Neural progenitor cell (in vitro differentiated cells): ENCODE measurements at places on chromosomes 6 and 20. TPM values are rescaled to one million over a fixed set of nuclear protein-coding genes. Genes with fewer than 3 reads are reported as not detected.

PSORS1C2 gene
- total RNA-seq = not detected in 2 replicates

SLC17A3 gene
- not detected in 2 replicates for total RNA-seq

PSORS1C1 gene
- not detected in 2 replicates for total RNA-seq

PDYN gene
- total RNA-seq = 0.12 and 0.30 TPM in 2 replicates

RAET1E gene
- total RNA-seq = not detected in 2 replicates

DNA sequence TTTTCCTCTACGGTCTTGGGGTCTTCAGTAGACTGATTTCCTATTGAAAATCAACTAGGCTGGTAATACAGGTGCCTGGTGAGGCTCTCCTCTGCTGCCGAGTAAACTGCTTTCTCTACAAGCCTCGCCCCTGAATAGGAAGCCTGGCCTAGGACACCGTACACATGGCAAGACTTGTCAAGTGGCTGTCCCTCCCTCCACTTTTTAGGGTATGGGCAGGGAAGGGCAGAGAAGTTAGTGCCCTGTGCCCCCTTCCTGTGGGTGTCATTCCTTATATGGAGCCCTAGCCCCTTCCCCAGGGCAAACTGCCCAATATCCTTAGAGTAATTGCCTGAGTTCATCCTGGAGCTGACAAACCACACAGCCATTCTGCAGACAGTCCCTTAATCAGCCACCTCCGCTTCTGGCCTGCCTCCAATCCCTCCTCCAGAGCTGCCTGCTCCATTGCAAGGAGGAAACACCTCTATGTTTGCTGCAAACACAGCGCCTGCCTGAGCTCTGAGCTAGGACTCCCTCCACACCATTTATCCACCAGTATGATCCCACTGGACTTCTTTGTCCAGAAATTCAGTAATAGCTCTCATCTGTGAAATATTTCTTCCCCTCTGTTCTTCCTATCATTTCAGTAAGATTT, 93.1 kb downstream of the CHD6 start:
- peak; percentile 29 for DNase-seq

GRCh38 chr6:149834513-149835481, 29.4 kb downstream of the LRP11 start:
- peak; percentile 55 for DNase-seq

DNA sequence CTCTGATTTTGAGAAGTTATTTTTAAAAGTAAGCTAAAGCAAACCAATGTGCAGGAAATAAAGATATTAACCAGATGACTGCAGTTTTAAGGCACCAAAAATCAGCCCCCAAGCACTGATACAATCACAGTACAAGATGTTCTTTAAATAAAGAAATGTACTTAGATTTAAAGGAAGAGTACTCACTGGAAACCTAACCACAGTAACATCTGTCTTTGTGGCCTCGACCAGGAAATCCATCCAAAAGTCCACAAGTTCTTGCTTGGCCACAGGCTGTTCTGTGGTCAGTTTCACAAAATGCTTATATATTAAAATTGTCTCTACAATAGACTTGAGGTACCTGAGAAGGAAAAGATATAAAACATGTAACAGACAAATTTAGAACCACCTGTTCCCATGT, 105.9 kb upstream of the MAP7 start:
- DNase-seq = no peak

GRCh38 chr20:44643596-44644229, 7.8 kb downstream of the ADA start:
- DNase-seq = peak; percentile 46

DNA sequence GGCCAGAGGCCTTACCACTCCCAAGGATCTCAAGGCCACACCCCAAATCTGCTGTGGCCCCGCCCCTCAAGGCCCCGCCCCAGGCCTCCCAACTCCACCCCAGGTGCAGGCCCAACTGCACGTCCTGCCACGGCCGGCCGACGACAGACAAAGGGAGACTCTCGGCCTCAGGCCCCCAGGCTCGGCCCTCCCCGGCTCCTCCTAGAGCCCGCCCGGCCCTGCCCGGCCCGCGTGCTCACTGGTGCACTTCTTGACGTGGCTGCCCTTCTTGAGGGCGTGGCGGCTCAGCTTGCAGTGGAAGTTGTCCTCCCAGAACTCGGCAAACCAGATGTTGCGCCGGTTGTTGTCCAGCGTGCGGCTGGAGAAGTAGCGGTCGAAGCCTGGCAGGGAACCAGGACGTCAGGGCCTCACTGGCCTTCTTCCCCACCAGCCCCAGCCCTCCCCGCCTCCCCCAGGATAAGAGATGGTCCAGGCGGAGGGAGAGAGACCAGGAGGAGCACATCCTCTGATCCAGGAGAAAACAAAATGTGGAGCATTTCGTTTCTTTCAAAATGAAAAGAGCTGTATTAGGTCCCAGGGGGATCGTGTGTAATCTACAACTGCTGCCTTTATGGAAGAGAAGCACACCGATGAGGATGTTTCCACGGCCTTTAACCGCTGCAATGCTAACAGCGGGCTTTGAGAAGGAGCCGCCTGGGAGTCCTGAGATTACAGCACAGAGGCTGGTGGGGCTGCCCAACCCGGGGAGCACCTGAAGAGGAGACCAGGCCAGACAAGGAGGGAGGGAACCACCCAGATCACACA, 89.4 kb downstream of the GRM4 start:
- DNase-seq = peak; percentile 93

DNA sequence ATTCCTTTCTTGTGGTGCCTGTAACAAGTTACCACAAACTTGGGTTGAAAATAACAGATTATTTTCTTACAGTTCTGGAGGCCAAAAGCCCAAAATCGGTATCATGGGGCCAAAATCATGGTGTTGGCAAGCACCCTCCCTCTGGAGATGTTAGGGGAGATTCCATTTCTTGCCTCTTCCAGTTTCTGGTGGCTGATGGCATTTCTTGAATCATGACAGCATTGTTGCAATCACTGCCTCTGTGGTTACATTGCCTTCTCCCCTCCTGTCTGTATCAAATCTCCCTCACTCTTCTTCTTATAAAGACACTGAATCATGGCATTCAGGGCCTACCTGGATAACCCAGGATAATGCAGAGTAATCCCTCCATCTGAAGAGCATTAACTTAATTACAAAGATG, 17.9 kb upstream of the TENT5A start:
- DNase-seq = no peak

- DNase-seq = no peak
These were observed 511.9 kb downstream of the KIF16B start for GRCh38 chr20:16061351-16061750.

- no peak for DNase-seq
These were observed 218.2 kb downstream of the C6orf118 start for GRCh38 chr6:165091121-165091785.

GRCh38 chr6:53309059-53309900, 39.5 kb downstream of the ELOVL5 start:
- DNase-seq = no peak

GRCh38 chr20:17494201-17494600, 37.0 kb downstream of the BFSP1 start:
- DNase-seq = no peak
